ENCODE measurements at places on chromosomes 7 and 10. TPM values are rescaled to one million over a fixed set of nuclear protein-coding genes. Genes with fewer than 3 reads are reported as not detected.

GRCh38 chr7:121440857-121441503 lies 44.9 kb upstream of the FAM3C start:
- DNase-seq, result no peak

PNLIPRP2 gene
- not detected for polyA plus RNA-seq

DNA sequence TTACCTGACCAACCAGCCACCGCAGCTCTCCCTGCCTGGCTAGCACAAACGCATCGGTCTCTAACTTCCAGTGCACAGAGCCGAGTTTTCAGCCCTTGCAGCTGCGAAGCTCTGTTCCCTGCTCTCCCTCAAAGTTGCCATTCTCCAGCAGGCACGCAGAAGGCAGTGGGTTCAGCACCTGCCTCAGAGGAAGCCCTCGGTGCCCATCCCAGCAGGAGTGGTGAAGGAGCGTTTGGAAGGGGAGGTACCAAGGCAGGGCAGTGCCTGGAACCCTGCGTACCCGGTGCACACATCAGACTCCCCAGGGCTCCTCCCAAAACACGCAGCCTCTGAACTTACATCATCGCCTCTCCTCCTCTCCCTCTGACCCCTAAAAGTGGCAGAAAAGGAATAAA lies 1.7 kb upstream of the STK32C start:
- no peak for DNase-seq

TMEM225B gene
- 2.4 TPM for polyA plus RNA-seq

DNA sequence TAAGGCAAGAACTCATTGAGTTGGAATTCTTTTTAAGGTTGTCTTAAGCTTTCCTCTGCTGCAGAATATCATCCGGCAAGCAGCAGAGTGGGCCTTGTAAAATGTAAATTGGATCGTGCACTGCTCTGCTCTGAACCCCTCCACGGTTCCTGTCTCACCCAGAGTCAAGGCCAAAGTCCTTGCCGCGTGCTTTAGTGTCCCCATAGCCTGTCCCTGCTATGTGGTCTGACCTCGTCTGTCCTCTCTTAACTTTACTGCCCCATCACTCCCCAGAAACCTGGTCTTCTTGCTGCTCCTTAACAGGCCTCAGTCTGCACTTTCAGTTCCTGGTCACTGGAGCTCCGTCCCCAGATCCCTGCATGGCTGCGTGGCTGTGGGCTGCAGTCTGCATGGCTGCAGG lies 121.6 kb upstream of the SDK1 start:
- no peak for DNase-seq

DNA sequence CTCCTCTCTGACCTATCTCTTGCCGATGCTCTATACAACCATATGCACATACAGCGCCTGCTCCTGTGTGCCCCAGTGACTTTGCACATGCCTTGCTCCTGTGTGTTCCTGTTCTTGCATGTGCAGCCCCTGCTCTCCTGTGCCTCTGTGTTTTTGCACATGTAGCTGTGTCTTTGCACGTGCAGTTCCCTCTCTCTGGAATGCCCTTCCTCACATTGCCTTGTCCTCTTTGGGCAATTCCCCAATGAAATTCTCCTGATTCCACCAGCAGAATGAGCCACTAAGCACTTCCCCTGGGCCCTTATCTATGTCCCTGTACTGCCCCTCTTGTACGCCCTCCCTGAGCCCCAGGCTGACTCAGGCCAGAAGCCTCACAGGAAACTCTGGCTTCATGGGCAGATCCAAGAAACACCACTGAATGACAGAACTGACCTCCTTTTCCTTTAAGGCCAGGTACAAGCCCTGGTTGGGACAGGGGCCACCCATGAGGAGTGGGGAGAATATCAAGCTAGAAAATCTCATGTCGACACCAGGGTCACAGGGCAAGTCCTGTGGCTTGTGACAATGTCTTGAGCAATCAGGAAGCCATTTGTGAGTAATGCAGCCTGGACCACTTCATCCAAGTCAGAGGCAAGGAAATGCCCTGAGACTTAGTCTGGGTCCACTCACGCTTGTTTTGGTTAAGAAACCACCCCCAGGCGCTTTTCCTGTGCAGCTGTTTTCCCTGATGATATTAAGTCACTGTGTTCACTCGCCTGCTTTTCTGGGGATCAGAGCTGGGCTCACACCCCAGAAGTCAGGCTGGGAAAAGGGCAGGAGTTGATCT lies 1.9 kb upstream of the ARHGAP22 start:
- no peak for DNase-seq

ORAI2 gene
- polyA plus RNA-seq, result 15.7 TPM

- no peak for DNase-seq
These were observed 108.3 kb downstream of the COL28A1 start for GRCh38 chr7:7427363-7427762.

DNA sequence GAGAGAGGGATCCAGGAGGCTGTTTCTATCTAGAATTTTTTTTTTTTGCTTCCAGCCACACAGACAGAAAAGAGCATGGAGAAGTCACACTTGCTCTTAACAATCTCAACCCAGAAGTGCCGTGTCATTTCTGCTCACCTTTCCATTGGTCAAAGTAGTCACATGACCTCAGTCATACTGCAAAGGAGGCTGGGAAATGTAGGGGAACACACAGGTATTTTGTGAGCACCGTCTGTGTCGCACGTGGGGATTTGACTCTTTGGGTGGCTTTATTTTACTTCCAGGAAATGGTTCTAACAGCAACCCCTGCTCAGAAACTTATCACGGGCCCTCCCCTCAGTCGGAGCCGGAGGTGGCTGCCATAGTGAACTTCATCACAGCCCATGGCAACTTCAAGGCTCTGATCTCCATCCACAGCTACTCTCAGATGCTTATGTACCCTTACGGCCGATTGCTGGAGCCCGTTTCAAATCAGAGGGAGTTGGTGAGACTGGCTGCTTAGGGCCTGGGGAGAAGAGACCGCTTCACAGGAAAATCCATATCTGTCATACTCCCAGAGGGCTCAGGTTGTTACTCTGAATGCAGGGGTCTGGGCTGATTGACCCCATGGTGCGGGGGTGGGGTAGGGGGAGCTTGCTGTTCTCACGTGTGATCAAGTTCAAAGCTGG lies 13.1 kb upstream of the CPA1 start:
- DNase-seq, result no peak

DNA sequence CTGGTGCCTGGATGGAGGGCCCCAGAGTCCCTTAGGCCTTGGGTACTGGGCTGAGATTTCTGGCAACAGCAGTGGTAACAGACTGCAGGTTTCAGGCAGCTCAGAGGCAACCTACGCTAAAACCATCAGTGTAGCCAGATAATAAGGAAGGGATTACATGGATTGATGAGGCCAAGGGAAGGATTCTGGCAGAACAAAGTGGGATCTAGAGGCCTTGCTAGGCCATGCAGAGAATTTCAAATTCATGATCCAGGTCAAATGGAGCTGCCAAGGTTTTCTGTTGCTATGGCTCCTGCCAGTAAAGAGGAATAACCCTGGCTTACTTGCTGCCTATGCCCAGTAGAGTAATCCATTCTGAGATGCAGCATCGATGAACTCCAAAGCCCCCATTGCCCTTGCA lies 445.7 kb downstream of the ADRA2A start:
- no peak for DNase-seq

DNA sequence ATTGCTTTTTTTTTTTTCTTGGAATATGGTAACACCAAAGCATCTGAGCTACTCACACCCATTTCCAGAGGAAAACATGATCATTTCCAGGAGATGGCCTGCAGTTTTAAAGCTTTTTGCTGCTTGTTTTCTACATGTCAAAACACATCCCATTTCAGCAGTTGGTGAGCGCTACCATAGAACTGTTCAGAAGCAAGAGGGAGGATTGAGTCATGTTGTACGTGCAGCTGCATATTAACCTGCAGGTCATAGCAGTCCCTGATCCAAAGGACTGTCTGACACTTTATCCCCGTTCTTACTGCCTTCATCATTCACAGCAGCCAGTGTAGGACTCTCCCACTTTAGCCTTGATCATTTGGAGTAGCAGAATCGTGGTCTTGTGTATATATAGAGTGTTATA lies 124.6 kb downstream of the AUTS2 start:
- DNase-seq, result no peak

BEND7 gene
- 28.3 TPM for polyA plus RNA-seq

GRCh38 chr10:95289003-95289920 lies 1.5 kb downstream of the PDLIM1 start:
- no peak for DNase-seq

GRCh38 chr7:107318523-107319160 lies 149.8 kb downstream of the HBP1 start:
- no peak for DNase-seq

Measured in left renal pelvis (tissue), 4 donors.